ENCODE measurements at places on chromosomes 2 and 18.

DNA sequence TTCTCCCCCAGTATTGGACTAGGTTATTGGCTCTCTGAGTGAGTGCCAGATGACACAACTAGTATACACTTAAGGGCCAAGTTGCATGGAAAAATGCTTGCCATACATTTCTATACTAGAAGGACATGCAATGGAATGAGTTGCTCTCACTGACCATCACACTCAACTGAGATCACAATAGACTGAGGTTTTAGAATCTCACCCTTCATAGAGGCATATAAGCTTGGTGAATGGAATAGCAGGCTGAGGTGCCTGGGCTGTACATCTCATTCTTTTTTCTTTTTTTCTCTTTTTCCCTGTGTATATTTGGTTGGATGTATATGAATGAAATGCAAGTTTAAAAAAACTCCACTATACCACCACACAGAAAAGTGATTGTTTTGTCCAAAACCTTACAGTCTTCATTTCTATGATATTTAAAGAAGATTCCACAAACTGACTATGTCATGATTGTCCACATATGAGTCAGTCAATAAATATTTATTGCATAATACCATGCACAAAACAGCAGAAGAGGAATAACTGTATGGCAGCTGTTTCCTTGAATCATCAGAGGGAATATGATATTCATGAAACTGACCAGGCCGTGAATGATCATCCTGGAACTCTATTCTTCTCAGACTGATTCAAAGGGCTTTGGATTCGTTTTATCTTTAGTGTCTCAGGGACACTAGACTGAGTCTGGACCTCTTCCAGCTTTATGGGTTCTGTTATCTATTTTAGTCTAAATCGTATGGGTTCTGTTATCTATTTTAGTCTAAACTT is 122.6 kb upstream of the STK17B start:
- DNase-seq, result no peak

- no peak for DNase-seq
Measured at GRCh38 chr2:7703048-7703447, 785.8 kb downstream of the RNF144A start.

- DNase-seq, result no peak
Measured at GRCh38 chr2:26541401-26542193, 63.7 kb upstream of the OTOF start.

GRCh38 chr2:157032017-157032416 is 225.5 kb upstream of the GALNT5 start:
- DNase-seq, result no peak

DNA sequence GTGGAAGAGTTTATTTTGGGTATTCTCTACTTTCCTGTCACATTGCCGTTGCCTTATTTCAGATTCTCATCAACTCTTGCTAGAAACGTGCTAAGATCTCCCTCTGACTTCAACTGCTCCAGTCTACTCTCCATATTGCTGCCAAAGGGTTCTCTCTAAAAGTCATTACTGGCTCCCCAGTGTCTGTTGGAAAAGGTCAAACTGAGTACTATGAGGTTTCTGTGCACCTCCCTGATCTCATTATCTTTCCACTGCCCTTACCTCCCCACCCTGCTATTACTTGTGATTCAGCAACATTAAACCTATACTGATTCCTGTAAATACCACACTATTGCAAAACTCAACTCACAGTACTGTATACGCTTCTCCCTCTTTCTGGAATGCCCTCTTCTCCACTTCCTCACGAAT is 1.9 kb upstream of the KRCC1 start:
- no peak for DNase-seq

All from activated CD8-positive, alpha-beta memory T cell treated with anti-CD3 and anti-CD28 coated beads for 48 hours (primary cell).